NCI-H524 (cell line): ENCODE measurements at places on chromosomes 2 and 18.

- DNase-seq = no peak
Measured at GRCh38 chr2:118973542-118973951, 31.6 kb downstream of the MARCO start.

- DNase-seq = peak; percentile 29
Measured at GRCh38 chr2:152036611-152037469, 62.0 kb downstream of the CACNB4 start.

GRCh38 chr18:76399613-76400391 is 95.2 kb downstream of the ZNF516 start:
- peak; percentile 41 for DNase-seq

- DNase-seq = no peak
Measured at GRCh38 chr2:135890835-135891234, 14.6 kb upstream of the MCM6 start.

DNA sequence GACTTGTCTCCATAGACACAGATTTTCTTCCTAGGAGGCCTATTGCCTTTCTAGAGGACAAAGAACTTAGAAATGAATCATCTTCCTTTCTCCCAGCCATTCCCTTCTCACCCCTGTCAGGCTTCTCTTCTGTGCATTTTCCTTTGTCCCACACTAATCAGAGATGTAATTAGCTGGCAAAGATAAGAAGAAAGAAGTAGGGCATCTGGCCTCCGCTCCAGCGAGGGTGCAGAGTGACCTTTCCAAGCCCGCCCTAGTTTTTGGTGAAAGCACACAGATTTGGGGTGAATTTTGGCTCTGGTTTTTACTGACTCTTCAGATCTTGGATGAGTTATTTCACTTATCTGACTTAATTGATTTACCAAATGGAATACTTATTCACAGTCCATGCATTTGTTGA is 626.5 kb downstream of the ZEB2 start:
- no peak for DNase-seq

DNA sequence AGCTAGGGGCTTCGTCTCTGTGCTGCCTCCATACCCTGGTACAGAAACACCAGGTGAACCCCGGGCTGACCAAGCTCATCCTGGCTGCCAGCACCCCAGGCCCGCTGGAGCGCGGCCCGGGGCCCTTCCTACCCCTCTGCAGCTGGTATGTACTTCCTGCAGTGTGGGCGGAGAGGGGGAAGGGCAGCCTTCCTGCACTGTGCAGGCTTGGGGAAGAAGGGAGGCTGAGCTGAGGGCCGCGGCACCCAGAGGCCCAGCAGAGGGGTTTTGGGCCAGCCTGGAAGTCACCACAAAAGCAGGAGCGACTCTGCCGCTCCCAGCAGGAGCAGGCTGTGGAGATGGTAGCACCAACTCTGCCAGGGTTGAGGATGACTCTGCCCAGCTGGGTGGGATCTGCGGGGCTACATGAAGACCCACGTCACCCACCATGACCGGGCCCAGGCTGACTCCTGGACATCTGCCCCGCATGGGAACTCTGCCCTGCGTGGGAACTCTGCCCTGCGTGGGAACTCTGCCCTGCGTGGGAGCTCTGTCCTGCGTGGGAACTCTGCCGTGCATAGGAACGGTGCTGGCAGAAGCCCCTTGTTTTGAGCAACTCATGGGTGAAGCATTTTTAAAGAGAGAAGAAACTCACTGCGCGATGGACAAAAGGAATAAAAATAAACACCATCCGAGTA is 273.3 kb downstream of the NDUFA10 start:
- no peak for DNase-seq

DNA sequence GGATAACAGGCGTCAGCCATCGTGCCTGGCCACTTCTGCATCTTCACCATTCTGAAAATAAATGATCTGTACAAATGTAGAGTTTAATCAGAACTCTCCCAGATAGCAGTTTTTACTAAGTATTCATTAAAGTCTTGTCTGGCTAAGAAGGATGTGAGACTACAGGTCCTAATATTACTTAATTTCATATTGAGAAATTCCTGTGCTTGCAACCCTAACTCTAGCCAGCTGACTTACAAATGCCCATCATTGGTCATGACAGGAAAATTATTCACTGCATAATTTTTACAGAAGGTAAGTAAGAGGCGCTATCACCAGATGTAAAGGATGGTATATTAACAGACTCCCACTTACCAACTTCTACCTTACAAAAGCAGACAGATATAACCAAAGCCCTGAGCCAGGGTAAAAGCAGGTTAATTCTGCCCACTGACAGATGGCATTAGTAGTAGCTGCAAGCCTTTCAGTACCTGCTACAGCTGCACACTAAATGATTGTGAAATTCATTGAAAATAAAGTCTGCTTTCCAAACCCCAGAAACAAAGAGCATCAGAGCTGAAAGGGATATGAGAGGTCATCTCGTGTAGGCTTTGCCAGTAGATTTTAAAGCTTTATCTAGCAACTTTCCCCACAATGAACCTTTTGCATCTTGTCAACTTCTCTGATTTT is 271.3 kb upstream of the STON1 start:
- peak; percentile 86 for DNase-seq

GRCh38 chr2:217248312-217248935 is 388.6 kb upstream of the TNP1 start:
- DNase-seq = no peak

GRCh38 chr2:19818039-19818438 is 83.7 kb downstream of the TTC32 start:
- DNase-seq = no peak

GRCh38 chr18:841647-842370 is 29.8 kb upstream of the YES1 start:
- DNase-seq = no peak
